ENCODE measurements at places on chromosomes 16 and 17.
A peak's percentile ranks its signal among the peaks of the same experiment; 100 is the strongest.

DNA sequence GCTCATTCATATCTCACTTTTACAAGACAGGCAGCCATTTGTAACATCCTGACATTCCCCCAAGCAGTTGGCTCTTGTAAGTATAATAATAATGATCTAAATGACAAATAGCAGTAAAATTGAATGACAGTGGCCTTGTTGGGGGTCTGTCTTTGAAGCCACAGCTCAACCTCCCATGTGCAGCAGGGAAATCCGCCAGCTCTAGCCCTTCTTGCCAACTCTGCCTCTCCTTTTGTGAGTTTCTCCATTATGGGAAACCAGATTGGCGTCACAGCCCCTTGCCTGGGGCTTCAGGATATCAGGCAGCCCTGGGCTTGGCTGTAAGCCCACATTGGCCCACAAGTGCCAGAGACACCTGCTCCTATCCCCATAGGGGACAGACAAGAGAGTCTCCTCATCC is 70.4 kb upstream of the CACNG5 start:
- DNase-seq, result no peak

- DNase-seq, result peak; percentile 78
Observed at GRCh38 chr17:60036796-60037677, 41.7 kb downstream of the HEATR6 start.

GRCh38 chr17:57490890-57491289 is 234.6 kb downstream of the MSI2 start:
- no peak for DNase-seq

DNA sequence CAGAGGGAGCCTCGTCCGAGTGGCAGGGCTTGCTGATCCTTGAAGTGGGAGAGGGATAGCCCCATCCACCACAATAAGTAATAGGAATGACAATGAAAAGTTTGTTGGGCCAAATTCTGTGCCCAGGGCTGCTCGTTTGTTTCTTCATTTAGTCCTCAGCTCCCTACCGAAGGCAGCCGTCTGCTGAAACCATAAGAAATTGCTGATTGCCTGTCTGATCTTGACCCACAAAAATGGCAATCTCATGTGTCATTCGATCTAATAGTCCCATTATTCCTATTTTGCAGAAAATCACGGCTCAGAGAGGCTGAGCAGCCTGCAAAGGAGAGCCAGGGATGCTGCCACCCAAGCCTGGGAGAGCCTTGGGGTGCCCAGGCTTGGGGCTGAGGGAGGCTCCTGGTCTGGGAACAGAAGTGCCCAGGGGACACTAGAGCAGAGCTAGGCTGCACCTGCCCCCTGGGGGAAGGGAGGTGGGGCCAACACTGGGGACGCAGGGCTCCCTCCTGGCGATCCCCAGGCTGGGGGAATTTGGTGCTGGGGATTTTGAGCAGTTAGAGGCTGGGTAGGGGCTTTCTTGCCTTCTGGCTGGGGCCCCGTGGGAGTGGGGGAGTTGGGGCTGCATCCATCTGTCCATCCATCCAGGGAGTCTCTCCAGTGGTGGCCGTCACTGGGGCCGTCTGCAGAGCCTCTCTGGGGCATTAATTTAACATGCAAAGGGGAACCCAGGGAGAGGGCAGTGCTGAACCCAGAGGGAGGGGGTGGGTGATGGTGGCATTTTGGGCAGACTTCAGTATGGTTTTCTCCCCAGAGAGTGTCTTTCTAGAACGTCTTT is 53.5 kb downstream of the SOCS1 start:
- no peak for DNase-seq

DNA sequence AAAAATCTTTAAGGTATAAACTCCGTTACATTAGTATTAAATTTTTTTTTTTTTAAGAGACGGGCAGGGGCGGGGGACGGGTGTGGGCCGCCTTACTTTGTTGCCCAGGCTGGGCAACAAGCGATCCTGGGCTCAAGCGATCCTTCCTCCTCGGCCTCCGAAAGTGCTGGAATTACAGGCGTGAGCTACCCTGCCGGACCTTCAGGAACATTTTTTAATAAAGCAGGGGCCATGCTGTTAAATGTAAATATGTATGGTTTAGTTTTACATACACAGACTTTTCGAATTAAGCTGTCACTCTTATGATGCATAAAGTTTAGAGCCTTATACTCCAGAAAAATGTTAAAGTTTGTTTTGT is 2.4 kb downstream of the PPM1D start:
- DNase-seq, result no peak

- peak; percentile 24 for DNase-seq
Observed at GRCh38 chr16:87392821-87393679, 914 bp downstream of the MAP1LC3B start.

- DNase-seq, result no peak
Observed at GRCh38 chr16:50011707-50012106, 13.3 kb upstream of the CNEP1R1 start.
